ENCODE measurements at places on chromosomes 2 and 18. TPM values are rescaled to one million over a fixed set of nuclear protein-coding genes. Genes with fewer than 3 reads are reported as not detected.

Gene TEX44
- not detected for total RNA-seq

DNA sequence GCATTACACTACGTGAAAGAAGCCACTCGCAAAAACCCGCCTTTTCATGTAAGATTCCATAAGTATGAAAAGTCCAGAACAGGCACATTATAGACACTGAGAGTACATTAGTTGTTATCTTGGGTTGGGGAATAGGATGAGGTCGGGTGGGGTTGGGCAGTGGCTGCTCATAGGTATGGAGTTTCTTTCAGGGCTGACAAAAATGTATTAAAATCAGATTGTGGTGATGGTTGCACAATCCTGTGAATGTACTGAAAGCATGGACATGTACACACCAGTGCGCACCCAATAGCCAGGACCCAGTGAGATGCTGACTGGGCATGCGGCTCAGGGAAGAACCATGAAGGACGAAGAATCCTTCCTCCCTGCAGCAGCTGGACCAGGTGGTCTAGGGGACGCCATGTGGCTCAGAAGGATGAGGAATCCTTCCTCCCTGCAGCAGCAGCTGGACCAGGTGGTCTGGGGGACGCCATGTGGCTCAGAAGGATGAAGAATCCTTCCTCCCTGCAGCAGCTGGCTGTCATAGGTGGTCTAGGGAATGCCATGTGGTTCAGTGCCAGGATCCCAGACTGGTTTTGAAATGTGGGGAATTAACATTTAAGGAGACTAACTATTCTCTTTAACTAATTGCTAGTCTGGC lies 50.1 kb downstream of the MBP start:
- H3K4me3 ChIP-seq = no peak overlapping the region
- no peak for DNase-seq
- peaks cover 3% of the 10 kb centered on the region for H3K4me1 ChIP-seq
- H3K27me3 ChIP-seq = no peaks in the 10 kb centered on the region
- no peak overlapping the region for H3K27ac ChIP-seq

DNA sequence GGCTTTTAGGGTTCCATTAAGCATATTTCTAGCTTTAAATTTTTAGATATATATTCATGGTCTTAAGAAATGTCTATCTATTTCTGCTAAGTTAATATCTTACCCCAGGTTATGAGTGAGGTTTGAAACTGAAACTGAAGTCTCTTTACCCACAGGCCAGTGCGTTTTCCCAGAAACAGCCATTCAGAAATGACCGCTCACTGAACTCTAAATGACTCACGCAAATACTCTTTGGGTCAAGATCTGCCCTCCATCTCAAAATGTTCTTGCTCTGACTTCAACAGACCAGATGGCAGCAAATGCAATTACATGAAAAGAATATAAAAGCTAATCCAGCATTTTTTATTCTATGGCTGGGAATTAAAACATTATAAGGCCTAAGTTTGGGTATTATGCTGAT lies 315.2 kb downstream of the TDRD15 start:
- no peak overlapping the region for H3K4me3 ChIP-seq
- no peak for DNase-seq
- H3K4me1 ChIP-seq = peaks cover 2% of the 10 kb centered on the region
- H3K27me3 ChIP-seq = no peaks in the 10 kb centered on the region
- no peaks in the 10 kb centered on the region for H3K36me3 ChIP-seq

Gene HOXD10
- total RNA-seq = not detected

DNA sequence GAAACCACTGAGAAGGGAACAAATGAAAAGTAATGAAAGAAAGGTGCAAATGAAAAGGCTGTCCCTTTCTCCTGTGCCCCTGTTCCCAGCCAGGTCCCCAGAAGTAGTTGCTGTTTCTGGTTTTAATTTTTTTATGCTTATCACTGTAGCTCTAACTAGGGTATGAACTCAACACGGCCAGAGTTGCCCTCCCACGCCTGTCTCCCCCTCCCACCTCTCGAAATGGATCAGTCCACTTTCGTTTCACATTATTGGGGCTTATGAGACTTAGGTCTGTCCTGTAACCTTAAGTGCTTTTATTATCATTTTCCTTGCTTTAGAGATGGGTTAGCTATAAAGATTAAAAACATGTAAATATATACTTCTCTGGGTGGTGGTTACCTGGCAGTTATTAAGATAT lies 8.6 kb downstream of the RBFA start:
- no peak for DNase-seq
- peaks cover 50% of the 10 kb centered on the region for H3K36me3 ChIP-seq
- H3K4me1 ChIP-seq = no peaks in the 10 kb centered on the region
- H3K27me3 ChIP-seq = no peaks in the 10 kb centered on the region
- H3K4me3 ChIP-seq = no peak overlapping the region

Gene RNF144A
- 9.8 TPM for total RNA-seq

Gene CRYGC
- total RNA-seq = not detected

DNA sequence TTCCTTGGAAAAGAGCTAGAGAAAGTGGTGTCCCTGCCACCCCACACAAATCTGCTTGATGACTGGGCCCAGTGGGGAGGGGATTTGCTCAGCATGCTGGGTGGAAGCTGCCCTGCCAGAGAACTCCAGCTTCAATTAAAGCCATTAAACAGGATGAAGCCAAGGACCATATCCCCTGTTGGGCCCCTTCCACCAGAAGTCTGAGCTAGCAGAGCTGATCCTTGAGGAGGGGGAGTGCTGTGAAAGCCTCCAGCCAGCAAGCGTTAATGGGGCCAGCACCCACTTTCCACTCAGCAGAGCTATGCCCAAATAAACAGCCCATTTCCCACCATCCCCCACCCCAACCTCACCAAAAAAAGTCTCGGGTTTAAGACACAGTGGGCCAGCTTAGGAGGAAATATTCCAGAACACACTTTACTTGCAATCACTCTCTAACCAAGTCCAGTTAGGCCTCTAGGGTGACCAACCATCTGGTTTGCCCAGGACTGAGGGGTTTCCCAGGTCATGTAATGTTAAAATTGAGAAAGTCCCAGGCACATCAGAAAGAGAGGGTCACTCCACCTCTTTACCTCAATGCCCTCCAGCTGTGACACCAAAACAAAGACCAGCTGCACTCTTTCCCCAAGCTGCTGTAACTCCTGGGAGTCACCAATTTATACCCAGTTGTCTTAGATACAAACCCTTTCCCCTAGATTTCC lies 132.3 kb downstream of the FOXI3 start:
- H3K27ac ChIP-seq = no peak overlapping the region
- no peak overlapping the region for H3K4me3 ChIP-seq
- no peaks in the 10 kb centered on the region for H3K27me3 ChIP-seq
- H3K36me3 ChIP-seq = no peaks in the 10 kb centered on the region
- no peak for DNase-seq

GRCh38 chr2:19507137-19507536 lies 148.7 kb upstream of the OSR1 start:
- no peaks in the 10 kb centered on the region for H3K36me3 ChIP-seq
- H3K4me3 ChIP-seq = no peak overlapping the region
- no peaks in the 10 kb centered on the region for H3K4me1 ChIP-seq
- DNase-seq = no peak

- peaks cover 8% of the 10 kb centered on the region for H3K4me1 ChIP-seq
- H3K27me3 ChIP-seq = no peaks in the 10 kb centered on the region
- no peaks in the 10 kb centered on the region for H3K36me3 ChIP-seq
- no peak for DNase-seq
- no peak overlapping the region for H3K4me3 ChIP-seq
Measured at GRCh38 chr18:36629836-36630235, 199.0 kb downstream of the TPGS2 start.

DNA sequence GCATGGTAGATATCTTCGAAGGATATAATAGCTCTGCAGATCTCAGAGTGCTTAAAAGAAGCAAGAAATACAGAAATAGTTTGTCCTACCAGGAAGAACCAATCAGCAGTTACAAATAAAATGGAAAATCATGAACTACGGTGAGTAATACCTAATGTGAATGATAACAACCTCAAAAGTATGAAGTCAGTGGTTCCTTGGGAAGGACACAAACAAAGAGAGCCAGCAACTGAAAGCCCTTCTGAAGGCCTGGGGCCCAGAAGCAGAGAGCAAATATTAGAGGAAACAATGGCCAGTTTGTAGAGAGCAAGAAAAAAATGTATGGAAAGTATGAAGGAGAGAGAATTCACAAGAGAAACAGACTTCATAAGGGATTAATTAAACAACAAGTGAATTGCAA lies 226.8 kb upstream of the CHST9 start:
- H3K27me3 ChIP-seq = no peaks in the 10 kb centered on the region
- no peak overlapping the region for H3K27ac ChIP-seq
- no peak overlapping the region for H3K4me3 ChIP-seq
- no peak for DNase-seq
- H3K4me1 ChIP-seq = peaks cover 5% of the 10 kb centered on the region

GRCh38 chr2:164913640-164914350 lies 41.5 kb downstream of the SLC38A11 start:
- DNase-seq = no peak
- H3K27me3 ChIP-seq = no peaks in the 10 kb centered on the region
- no peaks in the 10 kb centered on the region for H3K36me3 ChIP-seq
- no peak overlapping the region for H3K27ac ChIP-seq

GRCh38 chr2:146240391-146240790 lies 1604.4 kb upstream of the ACVR2A start:
- no peaks in the 10 kb centered on the region for H3K36me3 ChIP-seq
- H3K4me3 ChIP-seq = no peak overlapping the region
- no peaks in the 10 kb centered on the region for H3K27me3 ChIP-seq
- no peak overlapping the region for H3K27ac ChIP-seq

DNA sequence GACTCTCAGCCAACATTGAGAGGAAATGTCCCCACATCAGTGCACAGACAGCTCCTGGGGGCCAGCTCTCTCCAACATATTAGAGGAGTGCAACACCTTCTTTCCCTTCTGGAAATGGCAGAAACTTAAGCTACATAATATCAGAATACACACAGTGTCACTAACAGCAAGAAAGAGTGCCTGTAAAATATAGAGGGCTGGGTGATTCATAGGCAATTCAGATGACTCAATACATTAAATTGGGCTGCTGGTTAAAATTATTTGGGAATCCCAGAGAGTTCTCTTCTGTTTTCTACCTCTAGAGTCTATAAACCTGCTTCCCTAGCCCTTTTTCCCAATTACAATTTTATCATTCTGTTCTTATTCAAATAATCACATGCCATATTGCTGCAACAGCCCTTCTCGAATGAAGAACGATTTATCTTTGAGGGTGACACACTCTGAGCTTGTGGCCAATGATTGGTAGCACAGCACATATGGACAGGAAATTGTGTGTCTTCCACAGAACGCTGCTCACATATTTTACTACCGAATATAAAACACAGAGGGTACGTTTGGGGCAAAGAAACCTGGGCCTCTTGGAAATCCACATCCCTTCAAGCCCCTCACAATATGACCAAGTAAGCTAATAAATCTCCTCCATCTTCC lies 381.2 kb downstream of the MBD2 start:
- no peak overlapping the region for H3K4me3 ChIP-seq
- no peaks in the 10 kb centered on the region for H3K4me1 ChIP-seq
- DNase-seq = no peak
- H3K27me3 ChIP-seq = no peaks in the 10 kb centered on the region
- peaks cover 23% of the 10 kb centered on the region for H3K36me3 ChIP-seq
- no peak overlapping the region for H3K27ac ChIP-seq

- H3K36me3 ChIP-seq = no peaks in the 10 kb centered on the region
- H3K4me1 ChIP-seq = no peaks in the 10 kb centered on the region
- no peak overlapping the region for H3K27ac ChIP-seq
- DNase-seq = no peak
- peak overlapping the region; percentile 31 for H3K4me3 ChIP-seq
Measured at GRCh38 chr18:22634464-22634863, 216.7 kb upstream of the CTAGE1 start.

DNA sequence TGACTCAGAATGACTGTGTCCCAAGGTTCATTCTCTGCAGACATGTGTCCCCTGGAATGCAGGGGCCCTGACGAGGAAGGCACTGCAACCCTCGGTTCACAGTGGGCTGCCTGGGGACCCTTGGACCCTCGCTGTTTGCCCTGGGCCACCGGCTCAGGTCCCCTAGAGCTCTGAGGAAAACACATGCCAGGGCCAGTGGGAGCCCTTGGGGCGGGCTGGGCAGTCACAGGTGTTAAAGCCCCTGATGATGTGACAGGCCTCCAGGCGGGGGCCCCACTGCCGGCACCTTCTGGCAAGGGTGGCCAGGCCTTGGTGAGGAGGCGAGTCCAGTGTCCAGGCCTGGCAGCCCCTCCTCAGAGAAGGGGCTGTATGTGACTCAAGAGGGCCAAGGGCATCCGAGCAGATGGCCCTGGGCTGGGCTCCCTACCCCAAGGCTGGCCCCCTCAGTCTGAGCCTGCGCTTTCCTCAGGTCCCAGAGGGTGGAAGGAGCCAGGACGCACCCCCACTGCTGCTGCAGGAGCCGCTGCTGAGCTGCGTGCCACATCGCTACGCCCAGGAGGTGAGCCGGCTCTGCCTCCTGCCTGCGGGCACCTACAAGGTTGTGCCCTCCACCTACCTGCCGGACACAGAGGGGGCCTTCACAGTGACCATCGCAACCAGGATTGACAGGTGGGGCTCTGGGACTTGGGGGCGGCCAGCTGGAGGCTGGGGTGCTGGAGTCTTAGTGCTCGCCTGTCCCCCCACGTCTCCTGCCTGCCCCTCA lies 11.1 kb downstream of the CAPN10 start:
- DNase-seq = no peak
- no peak overlapping the region for H3K4me3 ChIP-seq
- H3K36me3 ChIP-seq = peaks cover 2% of the 10 kb centered on the region
- no peak overlapping the region for H3K27ac ChIP-seq

DNA sequence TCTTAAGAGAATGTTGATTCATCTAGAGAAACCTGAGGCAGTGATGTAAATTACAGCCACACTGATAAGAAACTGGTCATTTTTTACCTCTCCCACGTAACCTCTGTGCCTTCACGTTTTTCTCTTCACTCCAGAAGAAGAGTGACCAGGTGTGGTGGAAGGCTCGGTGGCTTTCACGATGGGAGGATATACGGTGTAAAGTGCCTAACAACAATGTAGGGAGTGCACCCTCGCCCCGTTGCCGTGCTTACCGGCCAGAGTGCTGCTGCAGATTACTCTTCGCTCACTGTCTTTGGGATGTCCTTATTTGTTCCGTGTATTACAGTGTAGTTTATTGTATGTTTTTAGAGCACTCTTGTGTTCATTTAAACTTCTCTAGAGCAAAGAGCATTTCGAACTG lies 46.5 kb downstream of the NCK2 start:
- H3K4me1 ChIP-seq = peaks cover 2% of the 10 kb centered on the region
- H3K4me3 ChIP-seq = no peak overlapping the region
- no peaks in the 10 kb centered on the region for H3K27me3 ChIP-seq
- no peaks in the 10 kb centered on the region for H3K36me3 ChIP-seq

DNA sequence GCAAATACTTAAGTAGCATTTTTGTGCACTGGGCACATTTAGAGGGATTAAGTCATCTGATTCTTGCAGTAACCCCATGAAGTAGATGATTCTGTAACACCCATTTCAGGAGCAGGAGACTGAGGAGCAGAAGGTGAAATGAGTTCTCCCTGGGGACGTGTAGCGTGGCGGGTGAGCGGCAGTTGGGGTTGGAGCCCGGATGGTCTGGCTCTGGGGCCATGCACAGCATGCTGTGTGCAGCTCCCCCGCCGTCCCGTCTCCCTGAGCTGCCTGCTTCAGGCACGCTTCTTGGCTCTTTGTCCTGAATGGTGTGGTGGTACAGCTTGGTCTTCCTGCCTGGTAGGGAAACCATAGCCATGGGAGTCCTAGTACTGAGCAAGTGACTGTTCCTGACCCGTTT lies 32.4 kb downstream of the INPP4A start:
- peaks cover 4% of the 10 kb centered on the region for H3K36me3 ChIP-seq
- H3K4me1 ChIP-seq = no peaks in the 10 kb centered on the region
- H3K27me3 ChIP-seq = no peaks in the 10 kb centered on the region

GRCh38 chr2:163664610-163665009 lies 71.2 kb downstream of the FIGN start:
- DNase-seq = no peak
- H3K36me3 ChIP-seq = peaks cover 11% of the 10 kb centered on the region
- no peak overlapping the region for H3K27ac ChIP-seq
- H3K4me3 ChIP-seq = no peak overlapping the region
- H3K27me3 ChIP-seq = no peaks in the 10 kb centered on the region
- no peaks in the 10 kb centered on the region for H3K4me1 ChIP-seq

Gene GALNT5
- total RNA-seq = 0.17 TPM

Gene MAP3K20
- total RNA-seq = 9.2 TPM

Measured in H9 (cell line).